ENCODE measurements at places on chromosomes 11 and 22. TPM values are rescaled to one million over a fixed set of nuclear protein-coding genes. Genes with fewer than 3 reads are reported as not detected.

Gene OR8D1
- total RNA-seq, result not detected

- DNase-seq, result no peak
These were observed 61.2 kb downstream of the SHANK2 start for GRCh38 chr11:71191201-71191600.

DNA sequence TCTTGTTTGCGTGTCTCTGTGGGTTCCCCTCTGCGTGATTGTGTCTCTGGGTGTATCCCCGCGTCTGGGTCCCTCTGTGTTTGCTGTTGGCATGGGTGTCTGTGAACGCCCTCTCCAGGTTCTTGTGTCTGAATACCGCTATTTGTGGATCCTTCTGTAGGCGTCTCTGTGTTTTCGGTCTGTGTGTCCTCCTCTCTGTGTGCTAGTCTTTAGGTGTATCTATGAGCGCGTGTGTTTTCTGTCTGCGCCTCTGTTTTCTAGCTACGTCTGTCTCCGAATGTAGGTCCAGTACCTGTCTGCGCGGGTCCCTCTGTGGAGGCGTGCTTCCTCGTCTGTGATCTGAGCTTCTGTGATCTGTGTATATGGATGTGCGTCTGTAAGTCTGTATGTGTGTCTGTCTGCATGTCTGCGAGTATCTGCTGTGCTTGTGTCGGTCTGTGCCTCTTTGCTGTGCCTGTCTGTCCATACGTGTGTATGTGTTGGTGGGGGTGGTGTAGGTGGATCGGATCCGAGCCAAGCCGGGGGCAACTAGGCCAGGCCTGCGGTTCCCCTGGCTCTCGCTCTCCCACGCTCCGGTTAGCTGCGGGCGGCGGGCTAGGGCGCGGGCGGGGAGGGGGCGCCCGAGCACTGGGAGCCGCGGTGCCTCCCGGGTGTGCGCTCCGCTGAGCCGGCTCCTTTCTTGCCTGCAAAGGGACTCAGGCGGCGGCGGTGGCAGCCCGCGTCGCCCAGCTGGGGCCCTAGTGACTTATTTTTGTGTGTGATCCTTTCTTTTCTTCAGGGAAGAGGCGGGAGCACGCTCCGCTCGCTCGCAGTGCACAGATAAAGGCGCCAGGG, 105.3 kb upstream of the E2F8 start:
- peak; percentile 87 for DNase-seq

DNA sequence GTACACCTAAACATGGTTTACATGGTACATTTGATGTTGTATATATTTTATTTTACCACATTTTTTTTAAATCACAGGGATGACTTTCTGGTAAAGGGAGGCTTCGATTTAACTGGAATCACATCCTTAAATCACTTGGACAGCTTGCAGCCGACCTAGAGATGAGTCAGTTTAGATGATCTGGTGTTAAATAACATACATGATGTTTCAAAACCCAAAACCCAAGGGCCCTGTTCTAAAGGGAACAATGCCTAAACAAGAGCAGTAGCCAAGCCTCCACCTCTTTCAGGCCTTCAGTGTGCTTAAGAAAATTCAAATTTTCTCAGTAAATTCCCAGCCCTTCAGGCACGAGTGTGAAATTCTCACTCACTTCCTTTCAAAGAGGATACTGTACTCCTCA, 108.8 kb downstream of the WT1 start:
- no peak for DNase-seq

DNA sequence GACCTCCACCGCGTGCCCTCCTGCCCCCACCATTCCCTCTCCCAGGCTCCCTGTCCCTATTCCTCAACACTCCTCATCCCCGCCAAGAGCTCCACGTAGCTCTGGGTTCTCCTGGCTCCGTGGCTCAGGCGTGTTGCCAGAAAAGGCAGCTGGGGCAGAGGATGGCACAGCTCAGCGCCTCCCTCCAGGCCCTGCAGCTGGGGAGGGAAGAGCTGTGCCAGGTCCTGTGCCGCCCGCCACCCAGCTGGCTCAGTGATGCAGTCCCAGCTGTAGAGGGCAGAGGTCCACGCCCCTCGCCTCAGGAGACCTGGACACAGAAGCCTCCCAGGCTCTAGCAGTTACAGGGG, 4.2 kb downstream of the ARHGAP1 start:
- DNase-seq, result no peak

Gene ACTN3
- total RNA-seq, result 36.9 TPM

All from H7 (cell line).